ENCODE measurements at places on chromosomes 4 and X.

GRCh38 chr4:137125011-137125410 lies 407.3 kb downstream of the PCDH18 start:
- peak; percentile 25 for DNase-seq

- peak; percentile 44 for DNase-seq
Observed at GRCh38 chr4:184400375-184400870, 73.9 kb downstream of the IRF2 start.

GRCh38 chr4:8691151-8691775 lies 98.7 kb downstream of the CPZ start:
- DNase-seq, result no peak

DNA sequence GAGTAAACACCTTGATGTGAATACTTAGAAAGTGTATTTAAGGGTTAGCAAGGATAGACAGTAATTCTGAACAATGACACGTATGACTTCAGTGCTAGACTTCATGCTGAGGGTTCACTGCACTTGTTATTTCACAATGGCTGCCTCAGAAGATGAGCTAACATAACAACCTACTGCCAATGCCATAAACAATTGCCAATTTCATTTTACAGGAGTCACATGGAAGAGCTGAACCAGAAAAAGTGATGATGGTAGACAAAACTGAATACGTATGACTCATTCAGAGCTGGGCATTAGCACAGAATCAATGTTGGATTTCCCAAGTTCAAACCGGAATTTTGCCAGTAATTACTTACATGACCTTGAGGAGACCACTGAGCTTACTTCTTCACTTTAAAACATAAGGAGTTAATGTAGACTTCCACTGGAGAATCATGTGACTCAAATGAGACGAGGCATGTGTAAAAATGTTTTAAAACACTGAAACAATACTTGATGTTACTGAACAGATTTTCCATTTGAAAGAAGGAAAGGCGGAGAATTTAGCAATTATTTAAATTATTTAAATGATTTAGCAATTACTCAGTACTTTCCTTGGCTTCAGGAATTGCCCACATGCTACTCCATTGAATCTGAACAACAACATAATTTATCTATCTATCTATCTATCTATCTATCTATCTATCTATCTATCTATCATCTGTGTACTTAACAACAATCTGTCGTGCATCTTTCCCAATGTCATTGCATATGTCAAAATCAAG lies 868.5 kb upstream of the SLIT2 start:
- no peak for DNase-seq

DNA sequence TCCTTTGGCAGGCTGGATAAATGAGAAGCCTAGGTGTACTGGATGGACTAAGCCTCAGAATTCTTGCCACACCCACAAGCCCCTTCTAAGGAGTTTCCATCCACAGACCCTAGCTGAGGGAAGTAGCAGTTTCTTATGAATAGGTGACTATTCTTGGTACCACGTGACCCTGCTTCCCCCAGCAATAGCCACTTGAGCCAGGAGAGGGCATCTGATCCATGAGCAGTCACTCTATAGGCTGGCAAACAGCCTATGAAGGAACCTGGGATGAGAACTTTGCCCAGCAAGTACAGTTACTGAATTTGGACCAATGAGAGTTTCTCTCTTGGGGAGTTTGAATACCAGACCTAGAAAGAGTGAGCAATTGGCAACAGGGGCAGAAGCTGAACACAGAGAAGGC lies 84.0 kb downstream of the RTL9 start:
- DNase-seq, result no peak

- DNase-seq, result peak; percentile 88
Observed at GRCh38 chr4:72568959-72569718, at the start of gene ADAMTS3. TSS of gene ADAMTS3 (minus strand) at chr4:72569221. CDS start at chr4:72568762, 459 bp downstream.

DNA sequence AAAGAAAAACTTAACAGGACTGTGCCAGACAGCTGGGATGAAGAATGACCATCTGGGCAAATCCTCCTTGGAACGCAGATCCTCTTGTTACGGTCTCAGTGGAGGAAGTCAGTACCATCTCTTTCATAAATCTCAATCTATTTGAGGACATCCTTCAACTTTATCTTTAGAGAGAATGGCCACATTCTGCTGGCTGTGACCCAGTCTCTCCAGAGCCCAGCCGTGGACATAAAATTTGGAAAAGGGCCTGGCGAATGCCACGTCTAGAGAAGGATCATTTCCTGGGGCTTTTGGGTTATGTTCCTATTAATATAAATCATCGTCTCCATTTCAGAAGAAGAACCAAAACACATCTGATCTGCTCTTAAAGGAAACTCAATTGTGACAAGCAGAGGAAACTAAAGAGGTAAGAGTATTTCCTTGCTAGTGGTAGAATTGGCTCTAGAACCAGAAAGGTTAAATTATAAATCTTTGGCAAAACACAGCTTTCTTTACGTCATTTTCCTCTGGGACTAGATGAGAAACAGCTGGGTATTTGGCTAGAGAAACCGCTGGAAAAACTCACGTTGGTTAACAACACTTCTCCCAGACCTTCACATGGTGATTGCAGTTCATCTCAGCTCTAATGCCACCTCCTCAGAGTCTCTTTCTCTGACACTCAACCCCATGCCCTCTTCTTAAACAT lies 164.7 kb downstream of the CHIC2 start:
- DNase-seq, result peak; percentile 41

GRCh38 chrX:106912864-106913263 lies 7.3 kb upstream of the CLDN2 start:
- DNase-seq, result no peak

DNA sequence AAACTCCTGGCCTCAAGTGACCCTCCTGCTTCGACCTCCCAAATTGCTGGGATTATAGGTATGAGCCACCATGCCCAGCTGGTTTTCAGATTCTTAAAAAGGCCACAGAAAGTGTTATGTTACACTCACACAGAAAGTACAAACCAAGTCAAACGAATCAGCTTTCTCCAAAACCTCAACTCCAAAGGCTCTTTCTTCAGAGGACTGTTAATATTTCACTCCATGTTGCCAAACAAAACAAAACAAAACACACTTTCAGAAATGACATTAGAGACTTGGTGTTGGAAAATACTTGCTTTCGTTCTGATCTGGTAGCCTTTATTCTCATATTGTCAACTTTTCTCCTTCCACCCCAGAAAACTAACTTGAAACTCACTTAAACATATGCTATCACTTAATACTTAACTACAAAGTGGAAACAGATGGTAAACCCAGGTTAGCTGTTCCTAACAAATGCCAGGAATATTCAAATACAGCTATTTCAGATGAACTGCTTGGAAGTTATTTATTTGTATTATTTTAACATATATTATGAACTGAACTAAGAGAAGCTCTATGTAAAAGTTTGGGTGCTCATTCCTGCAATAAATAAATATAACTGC lies 34.7 kb downstream of the RLIM start:
- DNase-seq, result no peak

- DNase-seq, result no peak
Observed at GRCh38 chr4:751676-752075, 46.0 kb downstream of the PCGF3 start.

DNA sequence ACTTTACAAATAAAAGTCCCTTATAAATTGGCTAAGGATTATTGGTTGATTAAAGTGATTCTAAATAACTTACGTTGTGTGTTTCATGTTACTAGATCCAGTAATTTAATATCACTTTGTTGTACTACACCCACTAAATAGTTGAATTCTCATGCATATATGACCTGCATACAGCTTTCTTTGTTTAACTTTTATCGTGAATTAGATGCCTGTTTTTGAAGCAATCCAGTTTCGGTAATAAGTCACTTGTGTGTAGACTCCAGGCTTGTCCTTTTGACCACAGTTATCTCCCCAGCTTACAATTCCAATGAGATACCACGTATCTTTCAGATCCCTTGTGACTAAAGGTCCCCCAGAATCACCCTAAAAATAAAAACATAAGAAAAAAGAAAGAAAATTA lies 27.3 kb upstream of the TMPRSS11D start:
- DNase-seq, result no peak

DNA sequence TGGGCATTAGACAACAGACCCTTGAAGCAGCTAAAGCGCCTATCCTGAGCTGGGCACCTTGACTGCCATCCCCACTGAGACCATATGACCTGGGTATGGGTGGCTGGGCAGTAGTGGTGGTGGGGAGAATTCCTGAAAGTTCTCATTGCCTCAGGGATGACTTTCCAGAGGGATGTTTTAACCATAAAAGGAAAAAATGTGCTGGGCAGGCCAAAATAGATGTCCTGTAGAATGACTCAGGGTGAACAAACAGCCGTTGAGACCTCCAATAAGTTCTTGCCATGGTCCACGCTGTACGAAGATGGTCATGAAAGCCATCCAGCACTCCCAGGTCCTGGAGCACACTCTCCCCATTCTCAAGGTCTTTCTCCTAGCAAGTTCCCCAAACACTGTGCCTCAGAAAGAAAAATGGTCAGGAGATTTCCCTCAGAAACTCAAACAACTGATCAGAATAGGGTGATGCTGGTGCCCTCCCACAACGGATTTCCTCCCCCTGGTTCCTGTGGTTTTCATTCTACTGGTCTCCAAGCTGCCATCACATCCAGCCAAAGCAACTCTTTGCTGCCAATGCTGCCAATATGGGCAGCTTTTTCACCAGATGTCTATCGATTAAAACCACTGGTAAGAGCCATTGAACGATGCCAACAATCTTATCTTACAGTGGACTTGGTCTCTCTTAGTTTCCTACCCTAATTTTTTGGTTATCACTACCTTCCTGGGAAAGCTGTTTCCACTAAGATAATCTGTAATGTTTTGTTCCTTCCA lies 11.2 kb downstream of the CDKN2AIP start:
- DNase-seq, result no peak

- DNase-seq, result no peak
Observed at GRCh38 chr4:139600662-139601061, 44.6 kb upstream of the SETD7 start.

All from femur (tissue), 1 donor.